ENCODE measurements at places on chromosomes 2 and 18. TPM values are rescaled to one million over a fixed set of nuclear protein-coding genes. Genes with fewer than 3 reads are reported as not detected.
A peak's percentile ranks its signal among the peaks of the same experiment; 100 is the strongest.

DNA sequence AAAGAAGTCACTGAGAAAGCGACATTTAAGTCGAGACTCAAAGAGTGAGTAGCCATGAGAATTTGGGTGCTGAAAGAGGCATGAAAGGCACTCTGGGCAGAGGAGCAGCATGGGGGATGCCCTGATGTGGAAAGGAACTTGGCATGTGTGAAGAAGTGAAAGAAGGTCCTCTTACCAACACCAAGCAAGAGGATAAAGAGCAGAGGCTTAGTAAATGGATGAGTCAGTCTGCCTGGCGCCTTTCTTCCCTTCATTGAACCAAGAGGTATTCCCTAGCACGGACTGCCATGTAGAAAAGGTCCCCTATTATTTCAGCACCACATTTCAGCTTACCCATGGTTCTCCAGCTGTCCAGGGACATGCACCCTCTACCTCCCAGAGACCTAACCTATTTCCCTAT, 221.1 kb upstream of the NRP2 start:
- DNase-seq = no peak

DNA sequence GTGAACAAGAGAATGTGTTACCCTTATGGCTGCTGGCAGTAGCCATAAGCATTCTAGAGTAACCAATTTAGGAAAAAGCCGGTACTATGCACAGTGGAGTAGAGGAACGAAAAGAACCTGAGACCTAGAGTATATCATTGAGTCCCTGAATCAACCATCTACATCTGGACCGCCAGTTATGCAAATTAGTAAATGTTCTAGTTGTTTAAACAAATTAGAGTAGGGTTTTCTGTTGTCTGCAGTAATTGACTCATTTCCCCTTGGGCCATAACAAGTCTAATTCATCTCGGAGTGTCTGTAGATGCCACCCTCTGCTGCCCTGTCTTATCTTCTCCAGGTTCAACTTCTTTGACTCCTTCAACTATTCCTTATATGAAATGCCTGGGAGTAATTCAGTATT, 60.1 kb upstream of the CAPN13 start:
- no peak for DNase-seq

DNA sequence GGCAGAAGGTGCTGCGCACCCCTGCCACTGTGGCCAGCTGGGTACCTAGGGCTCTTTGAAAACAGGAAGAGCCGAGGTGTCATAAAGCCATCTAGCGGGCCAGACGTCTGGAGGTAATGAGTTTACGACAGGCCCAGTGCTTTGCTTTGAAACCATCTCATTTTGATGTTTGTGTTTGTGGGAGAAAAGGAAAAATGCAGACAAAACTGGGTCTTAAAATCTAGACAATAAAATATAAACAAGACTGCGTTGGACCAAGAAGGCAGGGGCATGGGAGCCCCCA, 3.2 kb downstream of the HOXD9 start:
- DNase-seq = no peak

DNA sequence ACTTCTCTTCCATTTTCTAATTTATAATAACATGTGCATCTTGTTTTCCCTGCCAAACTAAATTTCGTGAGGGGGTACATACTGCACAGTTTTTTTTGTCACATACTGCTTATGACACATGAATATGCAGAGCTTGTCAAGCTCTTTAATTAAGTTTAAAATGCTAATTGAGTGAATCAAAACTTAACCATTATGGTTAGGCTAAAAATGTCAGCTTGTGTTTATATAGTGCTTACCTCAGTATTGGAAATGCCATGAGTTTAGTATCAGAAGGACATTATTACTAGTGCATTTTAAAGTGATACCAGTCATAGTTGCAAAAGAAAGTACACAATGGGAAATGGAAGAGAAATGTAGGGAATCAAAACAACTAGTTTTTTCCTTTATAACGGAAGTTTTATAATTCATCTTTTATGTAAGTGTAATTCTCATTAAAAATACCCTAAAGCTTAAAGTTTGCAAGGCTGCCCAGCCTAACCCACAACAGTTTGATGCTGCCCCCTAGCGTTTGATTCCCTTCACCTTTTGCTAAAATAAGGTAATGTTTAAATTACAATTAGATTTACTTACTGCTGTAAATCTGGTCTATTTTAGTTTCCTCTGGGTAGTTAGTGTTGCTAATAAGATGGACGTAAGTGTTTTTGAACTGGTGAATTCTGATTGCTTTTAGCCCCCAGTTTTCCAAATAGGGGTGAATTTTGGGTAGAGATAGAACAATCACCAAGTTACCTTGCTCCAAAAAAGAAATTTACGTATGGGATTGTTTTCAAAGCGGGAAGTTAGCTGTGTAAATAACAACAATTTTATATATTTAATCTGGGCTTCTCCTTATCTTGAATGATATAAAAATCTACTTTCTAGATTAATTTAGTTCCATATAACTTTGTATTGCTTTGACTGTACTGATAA, 3.2 kb downstream of the SLC39A10 start:
- no peak for DNase-seq

DNA sequence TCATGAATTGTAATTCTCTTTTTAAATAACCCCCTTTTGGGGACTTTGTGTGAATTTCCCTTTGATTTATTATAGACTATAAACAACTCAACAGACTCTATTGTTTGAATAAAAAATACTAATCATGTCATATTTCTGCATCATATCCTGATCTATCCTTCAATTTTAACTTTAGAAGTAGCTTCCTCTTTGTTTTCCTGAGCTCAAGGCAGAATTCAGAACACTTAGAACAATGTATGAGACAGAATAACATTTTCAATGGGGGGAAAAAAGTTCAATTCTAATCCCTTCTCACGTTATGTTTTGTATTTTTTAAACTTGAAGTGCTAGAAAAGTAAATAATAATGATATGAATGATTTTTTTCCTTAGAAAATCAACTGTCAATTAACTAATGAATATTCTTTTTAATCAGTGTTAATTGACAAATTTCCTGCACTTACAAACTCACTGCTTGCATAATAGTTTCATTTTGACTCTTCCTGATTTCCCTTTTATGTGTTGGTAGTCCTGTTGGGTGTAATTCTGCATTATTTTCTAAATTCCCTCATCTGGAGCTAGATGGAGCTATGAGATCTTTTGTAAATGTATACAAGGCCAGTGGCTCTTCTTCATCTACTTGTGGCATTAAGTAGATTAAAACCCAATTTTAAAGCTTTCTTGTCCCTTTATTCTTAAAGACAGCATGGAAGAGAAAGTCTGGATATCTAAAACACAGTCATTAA, 326.1 kb downstream of the PARD3B start:
- no peak for DNase-seq

DNA sequence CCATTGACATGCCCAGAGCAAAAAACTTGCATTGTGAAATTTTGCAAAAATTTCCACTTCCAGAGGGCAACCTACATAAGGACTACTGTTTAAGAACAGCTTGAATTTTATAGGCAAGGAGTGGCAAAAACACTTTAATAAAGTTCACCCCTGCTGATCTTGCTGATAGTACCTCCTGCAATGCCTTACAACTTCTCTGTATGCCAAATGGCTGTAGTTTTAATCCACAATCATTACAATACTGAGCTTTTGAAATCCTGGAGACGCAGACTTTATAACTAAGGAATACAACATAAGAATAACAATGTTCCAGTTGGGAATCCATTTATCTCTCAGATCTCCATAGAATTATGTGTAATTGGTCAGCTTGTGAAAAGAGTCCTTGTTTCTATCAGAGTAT, 247.5 kb downstream of the KCNJ3 start:
- DNase-seq = no peak

The ITGB1BP1 gene
- 160 TPM for total RNA-seq

DNA sequence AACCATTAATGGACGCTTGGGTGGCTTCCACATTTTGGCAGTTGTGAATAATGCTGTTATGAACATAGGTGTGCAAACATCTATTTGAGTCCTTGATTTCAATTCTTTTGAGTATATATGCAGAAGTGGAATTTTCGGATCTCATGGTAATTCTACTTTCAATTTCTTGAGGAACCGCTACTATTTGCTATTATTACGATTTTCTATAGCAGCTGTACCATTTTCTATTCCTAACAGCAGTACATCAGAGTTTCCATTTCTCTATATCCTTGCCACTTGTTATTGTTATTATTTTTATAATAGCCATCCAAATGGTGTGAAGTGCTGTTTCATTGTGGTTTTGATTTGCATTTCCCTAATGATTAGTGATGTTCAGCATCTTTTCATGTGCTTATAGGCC, 69.5 kb downstream of the KIF5C start:
- DNase-seq = no peak

DNA sequence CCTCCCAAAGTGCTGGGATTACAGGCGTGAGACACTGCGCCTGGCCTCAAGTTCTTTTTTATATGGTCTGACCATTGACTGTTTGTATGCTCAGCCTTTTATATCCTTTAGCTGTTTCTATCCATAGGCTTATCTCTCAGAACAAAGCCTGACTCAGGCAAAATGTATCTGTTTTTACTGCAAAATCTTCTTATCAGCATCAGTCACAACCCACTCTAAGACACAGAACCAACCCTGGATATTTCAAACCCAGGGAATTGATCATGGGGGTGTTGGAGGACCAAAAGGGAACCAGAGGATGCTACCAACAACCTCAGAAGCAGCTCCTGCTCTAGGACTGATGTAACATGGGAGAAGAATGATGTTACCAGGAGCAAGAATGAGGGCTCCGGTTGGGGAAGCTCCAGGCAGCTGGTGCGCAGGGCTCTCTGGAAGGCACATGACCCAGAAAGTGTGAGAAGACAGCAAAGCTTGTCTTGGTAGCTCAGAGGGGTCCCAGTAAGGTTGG, 75.3 kb upstream of the NCK2 start:
- DNase-seq = no peak

- peak; percentile 76 for DNase-seq
Observed at GRCh38 chr2:24971286-24971535, 544 bp downstream of the DNAJC27 start.

- no peak for DNase-seq
Observed at GRCh38 chr2:238955648-238956531, 108.0 kb downstream of the TWIST2 start.

DNA sequence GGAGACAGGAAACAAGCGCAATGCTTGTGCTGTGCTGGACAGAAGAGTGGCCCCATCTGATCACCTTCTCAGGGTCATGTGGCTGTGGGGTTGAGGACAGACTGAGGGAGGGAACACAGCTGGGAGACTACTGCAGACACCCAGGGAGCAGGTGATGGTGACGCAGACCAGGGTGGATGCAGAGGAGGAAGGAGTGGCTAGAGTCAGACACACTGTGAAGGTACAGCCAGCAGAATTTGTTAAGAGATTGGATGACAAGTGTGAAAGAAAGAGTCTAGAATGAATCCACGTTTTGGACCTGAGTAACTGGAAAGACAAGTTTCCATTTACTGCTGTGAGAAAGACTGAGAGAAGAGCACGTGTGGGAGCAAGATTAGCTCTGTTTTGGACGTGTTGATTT, 15.9 kb upstream of the POMC start:
- DNase-seq = peak; percentile 38

The CRACDL gene
- total RNA-seq = 3.3 TPM

GRCh38 chr18:21383031-21383430, 141.0 kb downstream of the GREB1L start:
- no peak for DNase-seq

The SERPINB11 gene
- total RNA-seq = not detected

Measured in cardiac septum (tissue), 1 donor.